ENCODE measurements at places on chromosomes 7 and 10. TPM values are rescaled to one million over a fixed set of nuclear protein-coding genes. Genes with fewer than 3 reads are reported as not detected.

- DNase-seq, result no peak
These were observed 7.8 kb downstream of the PTF1A start for GRCh38 chr10:23199768-23200511.

DNA sequence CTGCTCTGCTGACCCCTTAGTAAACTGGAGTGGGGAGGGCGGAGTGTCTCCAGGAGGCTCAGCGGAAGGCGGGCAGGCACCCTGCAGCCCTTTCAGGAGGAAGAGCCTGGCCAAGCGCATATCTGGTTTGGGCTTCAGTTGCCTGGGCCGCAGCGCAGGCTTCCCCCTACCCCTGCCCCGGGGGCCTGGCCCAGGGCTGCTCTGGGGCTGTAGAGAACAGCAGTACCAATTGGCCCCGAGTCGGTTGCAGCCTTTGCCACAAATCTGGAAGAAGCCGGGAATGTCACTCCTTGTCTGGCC lies 28.1 kb upstream of the JAKMIP3 start:
- DNase-seq, result no peak

DNA sequence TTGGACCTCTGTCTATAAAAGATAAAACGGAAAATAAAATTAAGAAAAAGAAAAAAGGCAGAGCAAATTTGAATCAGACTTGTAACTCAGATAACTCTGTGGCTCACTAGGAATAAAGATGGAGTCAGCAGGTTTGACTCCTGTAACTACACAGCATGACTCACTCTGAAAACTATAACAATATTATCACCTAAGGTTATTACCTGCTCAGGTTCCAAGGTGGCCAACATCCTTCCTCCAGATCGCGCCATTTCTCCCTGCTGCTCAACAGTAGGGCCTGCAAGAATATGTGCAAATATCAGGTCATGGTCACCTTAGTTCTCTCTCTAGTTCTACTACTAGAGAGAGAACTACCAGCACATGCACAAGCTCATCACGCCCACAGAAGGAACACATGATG lies 30.0 kb downstream of the ALDH18A1 start:
- DNase-seq, result no peak

GRCh38 chr7:148787571-148788295 lies 89.0 kb downstream of the CUL1 start:
- no peak for DNase-seq

Gene CASP2
- 9.1 TPM for total RNA-seq

DNA sequence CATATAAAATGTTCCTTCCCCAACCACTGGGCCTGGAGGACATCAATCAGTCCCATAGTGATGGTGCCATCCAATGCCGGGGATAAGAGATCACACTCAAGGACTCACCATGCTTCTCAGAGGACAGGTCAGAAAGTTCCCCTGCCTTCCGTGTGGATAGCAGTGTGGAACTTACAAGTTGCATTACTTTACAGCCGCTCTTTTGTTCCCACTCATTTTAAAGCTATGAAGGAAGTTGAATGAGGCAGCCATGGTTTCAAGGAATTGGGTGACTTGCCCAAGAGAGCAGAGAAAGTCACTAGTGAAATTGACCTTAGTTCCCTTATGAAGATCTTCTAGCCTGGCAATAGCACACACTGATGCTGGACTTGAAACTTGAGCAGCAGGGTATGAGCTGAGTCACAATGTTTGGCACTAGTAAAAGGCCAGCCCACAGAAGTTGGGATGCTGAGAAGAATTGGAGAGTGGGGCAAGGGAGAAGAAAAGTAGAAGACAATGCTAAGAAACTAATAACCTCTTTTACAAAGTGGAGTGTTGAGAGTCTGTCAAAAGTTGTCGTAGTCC lies 78.7 kb downstream of the CXCL12 start:
- no peak for DNase-seq

DNA sequence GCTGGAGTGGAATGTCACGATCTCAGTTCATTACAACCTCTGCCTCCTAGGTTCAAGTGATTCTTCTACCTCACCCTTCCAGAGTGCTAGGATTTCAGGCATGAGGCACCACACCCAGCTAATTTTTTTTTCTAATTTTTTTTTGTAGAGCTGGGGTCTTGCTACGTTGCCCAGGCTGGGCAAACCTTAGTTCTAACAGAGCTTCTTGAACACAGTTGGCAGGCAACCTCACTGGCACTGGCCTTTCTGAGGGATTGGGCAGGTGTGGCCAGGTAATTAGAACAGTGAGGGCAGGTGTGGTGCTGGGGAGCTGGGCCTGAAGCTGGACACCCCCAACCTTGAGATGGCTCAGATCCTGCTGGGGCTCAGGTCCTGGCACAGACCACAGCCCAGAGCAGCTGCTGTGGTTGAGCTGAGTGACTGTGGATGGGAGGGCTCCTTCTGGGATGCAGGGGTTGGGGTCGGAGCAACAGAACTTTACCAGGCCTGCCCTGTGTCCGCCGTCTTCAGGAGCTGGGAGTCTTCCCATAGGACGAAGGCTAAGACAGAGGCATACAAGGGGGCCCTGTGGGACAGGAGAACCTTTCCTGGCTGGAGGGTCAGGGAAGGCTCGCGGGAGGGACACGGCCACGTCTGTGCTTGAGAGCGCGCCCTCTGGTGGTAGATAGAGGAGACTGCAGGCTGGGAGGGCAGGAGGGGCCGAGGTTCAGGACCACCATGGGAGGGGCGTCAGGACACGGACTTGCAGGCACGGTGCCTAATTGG lies 48.2 kb downstream of the COL26A1 start:
- peak; percentile 54 for DNase-seq

- peak; percentile 89 for DNase-seq
These were observed 8.0 kb downstream of the VENTX start for GRCh38 chr10:133245439-133246235.

Gene NEUROG3
- 0.48 TPM for total RNA-seq

DNA sequence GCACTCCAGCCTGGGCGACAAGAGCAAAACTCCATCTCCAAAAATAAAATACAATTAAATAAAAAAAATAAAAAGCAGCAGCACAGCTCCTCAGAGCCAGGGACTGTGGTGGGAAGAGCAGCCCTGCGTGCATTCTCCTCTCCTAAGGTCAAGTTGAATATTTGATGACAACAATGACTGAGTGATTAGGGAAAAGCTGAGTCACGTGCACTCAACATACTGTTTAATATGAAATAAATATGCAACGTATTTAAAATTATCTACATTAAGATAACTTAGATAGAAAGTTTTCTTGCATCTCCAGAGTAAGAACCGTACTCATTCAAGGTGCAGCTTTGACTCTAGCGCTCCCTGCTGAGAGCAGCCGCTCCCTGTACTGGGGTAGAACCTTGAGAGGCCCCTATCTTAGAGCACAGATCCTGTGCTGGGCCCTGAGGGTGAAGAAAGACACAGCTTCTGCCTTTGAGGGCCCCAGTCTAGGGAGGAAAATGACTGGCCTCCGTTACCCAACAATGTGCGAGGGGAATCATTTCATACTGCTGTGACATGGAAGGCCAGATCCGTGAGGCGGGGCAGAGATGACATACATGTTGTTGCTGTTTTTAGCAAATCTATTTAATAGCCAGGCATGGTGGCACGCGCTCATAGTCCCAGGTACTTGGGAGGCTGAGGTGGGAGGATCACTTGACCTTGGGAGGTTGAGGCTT lies 81.1 kb downstream of the SVIL start:
- DNase-seq, result no peak

DNA sequence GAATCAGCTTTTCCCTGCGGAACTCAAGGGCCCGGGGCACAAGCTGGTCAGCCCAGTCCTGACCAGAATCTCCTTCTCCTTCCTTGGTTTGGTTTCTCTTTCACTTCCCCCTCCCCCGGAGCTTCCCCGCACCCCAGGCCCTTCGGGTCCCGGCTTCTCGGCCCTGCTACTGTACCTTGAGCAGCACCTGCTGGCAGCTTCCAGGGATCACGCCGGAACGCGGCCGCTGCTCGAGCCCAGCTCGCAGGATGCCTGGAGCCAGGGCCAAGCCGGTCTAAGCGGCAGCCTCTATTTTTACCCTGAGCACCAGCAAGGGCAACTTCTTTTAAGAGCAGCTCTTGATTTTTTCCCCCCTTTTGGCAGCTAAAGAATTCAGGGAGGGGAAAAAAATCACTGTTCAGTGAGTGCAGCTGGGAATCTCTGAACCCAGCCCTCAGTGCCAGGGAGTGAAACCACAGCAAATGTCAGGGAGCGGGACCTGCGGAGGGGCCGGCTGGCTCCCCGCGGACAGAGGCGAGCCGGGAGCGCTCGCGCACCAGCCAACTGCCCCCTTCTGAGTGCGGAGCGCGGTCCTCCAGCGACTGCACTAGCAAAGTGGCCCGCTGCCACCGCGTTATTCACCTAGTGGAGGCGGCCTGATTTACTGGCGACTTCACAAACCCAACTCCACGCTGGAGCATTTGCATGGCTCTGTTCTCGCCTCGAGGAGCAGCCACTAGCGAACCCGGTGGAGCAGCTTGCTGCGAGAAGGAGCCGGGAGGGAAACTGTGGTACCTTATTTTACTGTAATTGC lies 2.4 kb upstream of the INHBA start:
- peak; percentile 87 for DNase-seq

- peak; percentile 49 for DNase-seq
These were observed 23.9 kb upstream of the AGFG2 start for GRCh38 chr7:100515072-100515532.

Gene OR9A2
- not detected for total RNA-seq

DNA sequence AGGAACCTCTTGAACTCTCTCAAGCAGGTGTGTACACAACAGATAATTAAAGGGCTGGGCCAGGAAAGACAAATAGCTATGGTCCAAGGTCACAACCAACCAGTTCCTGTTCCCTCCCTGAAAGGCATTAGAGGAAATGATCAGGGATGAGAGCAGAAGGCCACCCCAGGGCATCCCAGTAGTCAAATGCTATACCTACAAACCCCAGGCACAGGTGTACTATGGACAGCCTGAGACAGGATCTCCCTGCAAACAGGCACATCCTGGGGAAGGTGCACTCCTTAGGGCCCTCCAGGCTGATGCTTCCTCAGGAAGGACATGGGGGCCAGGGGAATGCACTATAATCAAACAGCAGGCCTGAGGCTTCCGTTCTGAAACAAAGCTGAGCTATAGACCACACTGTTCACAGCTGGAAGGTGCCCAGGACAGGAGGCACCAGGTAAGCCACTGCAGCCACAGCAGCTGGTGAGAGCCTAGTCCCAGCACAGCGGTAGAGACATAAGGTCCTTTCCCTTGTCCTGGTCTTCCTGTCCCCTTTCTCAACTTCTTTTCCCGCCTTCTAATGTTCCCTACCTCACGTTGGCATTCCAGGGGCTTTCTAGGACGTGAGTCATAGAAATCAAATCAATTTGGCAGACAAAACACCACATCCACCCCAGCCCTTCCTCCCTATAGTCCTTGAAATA lies 13.3 kb downstream of the PARP12 start:
- DNase-seq, result no peak

DNA sequence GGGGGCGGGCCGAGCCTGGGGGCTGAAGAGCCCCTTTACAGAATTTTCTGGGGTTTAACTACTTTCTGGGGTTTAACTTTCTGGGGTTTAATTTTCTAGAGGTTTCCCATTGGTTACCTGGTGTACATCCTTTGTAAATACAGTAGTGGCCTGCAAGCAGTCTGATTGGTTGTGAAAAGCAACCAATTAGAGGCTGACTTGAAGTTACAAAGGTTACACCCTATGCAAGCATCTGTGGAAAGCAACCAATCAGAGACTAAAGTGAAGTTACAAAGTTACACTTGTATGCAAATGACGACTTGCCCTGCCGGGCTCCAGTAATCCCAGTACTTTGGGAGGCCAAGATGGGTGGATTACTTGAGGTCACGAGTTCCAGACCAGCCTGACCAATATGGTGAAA lies 27.4 kb downstream of the GTF2I start:
- no peak for DNase-seq

Gene LDB3
- 3.4 TPM for total RNA-seq

DNA sequence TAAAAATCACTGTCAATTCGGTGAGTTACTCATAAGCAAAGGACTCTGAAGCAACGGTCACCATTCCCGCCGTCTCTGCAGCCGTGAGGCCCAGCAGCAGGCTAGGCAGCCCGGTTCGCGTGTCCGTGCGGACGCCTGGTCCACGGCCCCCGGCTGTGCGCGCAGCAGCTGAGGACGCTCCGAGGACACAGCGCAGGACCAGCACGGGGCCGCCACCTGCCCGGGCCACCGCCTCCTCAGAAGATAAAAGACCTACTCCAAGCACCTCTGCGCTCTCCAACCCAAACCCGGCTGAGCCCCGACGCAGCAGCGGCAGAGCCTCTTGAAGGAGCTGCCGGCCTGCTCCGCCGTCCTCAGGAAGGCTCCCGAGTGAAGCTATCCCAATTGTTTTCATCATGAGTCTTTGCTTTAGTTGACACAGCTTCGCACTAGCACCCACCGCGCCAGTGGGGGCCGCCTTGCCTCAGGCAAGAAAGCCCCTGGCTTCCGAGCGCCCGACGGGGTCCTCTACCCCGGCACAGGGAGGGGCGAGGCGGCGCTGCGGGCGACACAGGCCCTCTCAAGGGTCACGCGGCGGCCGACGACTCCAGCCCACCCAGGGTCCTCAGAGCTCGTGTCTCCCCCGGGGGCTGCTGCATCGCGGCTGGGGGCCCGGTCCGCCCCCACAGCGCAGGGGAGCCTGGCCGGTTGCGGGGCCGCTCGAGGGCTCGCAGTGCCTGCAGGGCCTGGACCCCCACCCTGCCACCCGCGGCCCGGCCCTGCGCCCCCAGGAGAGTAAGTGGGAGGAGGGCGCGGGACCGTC lies 16.9 kb upstream of the GPR146 start:
- peak; percentile 47 for DNase-seq

Gene GPR15LG
- 5.1 TPM for total RNA-seq

DNA sequence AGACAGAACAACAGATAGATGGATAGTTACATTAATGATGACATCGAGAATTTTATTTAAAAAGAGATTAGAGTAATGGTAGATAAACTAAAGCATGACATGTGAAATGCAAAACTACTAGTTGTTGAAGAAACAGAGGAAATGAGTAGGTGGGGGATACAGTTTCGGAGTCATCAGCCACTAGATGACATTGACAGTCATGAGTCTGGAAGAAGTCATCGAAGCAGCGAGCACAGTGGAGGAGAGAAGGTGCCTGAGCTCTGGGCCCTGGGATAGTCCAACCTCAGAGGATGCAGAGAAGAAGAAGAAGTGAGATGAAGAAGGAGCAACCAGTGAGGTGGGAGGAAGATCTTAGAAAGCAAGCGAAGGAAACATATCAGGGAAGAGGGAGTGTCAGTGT lies 20.2 kb upstream of the SEC61A2 start:
- no peak for DNase-seq

Gene THSD7A
- total RNA-seq, result 7.0 TPM

GRCh38 chr10:103816431-103816830 lies 38.9 kb downstream of the SH3PXD2A start:
- no peak for DNase-seq

GRCh38 chr10:59852670-59853069 lies 53.7 kb downstream of the CCDC6 start:
- DNase-seq, result no peak
